ENCODE measurements at places on chromosomes 2 and 18.

DNA sequence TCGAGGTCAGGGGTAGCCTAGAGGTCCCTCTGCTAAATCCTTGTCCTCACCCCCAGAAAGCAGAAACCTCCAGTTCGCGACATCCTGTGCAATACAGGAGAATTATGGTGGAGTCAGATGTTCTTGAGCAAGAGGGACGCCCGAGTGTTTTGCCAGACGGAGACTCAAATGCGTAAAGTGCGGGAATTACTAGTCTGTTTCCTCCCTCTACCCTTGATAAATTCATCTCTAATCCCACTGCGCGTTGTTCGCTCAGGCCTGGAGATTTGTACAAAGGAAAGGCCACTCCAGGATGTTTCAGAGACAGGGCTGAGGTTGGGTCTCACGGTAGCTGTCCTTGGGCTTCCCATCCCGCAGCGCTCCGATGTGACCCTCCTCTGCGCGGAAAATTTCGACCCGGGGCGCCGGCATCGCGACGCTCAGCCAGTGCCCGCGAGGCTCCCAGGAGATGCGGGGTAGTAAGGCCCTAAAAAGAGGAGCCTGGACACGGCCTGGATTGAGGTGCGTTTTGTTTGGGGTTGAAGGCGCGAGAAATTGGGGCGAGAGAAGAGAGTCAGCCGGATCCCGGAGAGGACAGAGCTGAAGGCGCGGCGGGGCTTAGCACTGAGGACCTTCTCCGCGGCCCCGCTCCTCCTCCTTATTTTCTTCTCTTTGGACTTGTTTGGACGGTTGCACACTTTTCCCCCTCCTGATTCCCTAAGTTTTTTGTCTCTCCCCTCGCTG, 2.6 kb upstream of the NEUROD1 start:
- DNase-seq = no peak

GRCh38 chr2:34261701-34262100, 662.6 kb upstream of the FAM98A start:
- DNase-seq = no peak

DNA sequence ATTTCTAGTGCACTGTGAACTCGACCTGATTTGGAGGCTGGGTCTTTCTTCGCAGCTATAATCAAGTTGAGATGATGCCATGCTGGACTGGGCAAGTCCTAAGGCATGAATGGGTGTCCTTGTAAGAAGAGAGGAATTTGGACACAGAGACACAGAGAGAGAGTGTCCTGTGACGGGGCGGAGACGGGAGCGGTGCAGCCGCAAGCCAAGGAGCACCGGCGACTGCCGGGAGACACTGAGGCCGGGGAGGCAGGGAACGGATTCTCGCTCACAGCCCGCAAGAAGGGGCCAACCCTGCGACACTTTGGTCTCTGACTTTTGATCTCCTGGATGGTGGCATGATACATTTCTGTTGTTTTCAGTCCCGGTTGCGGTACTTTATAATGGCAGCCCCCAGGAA, 22.4 kb upstream of the MBP start:
- DNase-seq = no peak

DNA sequence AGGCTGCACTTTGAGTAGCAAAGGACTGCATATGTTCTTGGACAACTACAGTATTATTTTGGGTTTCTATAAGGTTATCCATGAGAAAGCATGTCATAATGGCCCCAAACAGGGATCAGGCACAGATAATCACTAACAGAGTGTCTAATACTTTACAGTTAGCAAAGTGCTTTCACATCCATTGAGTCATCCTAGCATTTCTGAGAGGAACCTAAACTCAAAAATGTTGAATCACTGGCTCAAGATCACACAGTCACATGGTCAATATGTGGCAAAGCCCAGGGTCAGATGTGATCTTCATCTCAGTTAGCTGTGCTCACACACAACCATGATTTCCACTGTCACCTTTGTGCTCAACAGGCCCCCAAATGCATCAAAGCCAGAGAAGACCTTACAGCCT, 156.1 kb upstream of the VRK2 start:
- no peak for DNase-seq

DNA sequence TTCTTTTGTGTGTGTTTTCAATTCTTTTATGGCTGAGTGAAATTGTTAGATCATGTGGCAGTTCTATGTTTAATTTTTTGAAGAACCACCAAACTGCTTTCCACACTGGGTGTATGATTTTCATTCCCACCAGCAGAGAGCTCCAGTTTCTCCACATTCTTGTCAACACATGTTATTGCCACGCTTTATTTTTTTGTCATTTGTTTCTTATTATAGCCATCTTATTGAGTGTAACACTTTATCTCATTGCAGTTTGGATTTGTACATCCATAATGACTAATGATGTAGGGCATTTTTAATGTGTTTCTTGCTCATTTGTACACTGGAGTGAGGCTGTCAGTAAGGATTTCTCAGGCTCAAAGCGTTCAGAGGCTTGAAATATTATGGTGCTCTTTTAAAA, 184.2 kb downstream of the PIEZO2 start:
- no peak for DNase-seq

DNA sequence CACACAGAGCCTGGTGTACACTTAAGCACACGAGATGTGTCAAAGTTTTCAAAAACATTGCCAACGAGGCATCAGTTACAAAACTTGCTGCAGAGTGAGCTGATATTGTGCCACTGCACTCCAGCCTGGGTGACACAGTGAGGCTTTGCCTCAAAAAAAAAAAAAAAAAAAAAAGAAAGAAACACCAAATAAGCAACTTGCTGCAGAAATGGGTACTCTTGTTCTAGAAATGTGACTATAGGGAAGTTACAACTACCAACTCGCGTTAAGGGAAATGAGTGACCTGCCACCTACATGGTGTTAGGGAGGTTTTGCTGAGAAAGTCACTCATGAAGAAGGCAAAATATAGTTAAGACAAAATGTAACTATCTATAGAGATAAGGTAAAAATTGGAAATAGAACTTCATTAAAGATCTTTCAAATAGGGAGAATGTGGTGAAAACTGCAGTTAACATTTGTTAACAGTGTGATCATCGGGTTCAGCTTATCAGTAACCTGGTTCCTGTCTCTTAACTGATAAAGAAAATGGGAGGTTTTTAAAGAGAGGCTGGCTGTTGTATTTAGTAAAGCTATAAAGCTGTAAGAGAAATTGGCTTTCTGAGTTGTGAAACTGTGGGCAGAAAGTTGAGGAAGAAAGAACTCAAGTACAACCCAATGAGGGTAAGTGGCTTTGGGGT, at the start of gene IL1RL1:
Gene IL1RL1 (plus strand): TSS at position 600 of the 677 bp plus-strand sequence. CDS start 26,702 bp downstream, outside the sequence.
- no peak for DNase-seq

DNA sequence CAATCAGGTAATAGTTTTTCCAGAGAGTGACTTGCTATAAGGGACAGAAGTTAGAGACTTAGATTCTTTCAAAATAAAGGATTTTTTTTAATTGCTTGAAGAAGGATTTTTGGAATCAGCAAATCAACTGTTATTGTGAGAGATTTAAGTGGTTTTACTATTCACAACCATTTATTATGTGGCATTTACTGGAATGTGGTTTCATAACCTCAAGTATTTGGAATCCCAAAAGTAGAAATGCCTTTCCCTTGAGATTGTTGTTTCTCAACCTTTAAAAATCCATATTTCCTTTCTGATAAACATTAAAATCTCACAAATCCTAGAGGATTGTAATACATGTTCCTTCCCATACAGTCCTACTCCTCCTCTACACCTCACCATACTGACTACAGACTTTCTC, 5.0 kb downstream of the TANK start:
- DNase-seq = no peak

Measured in germinal center (tissue), 1 donor.